ENCODE measurements at places on chromosomes 4 and X. TPM values are rescaled to one million over a fixed set of nuclear protein-coding genes. Genes with fewer than 3 reads are reported as not detected.

Gene PLP2
- 12.9 TPM for total RNA-seq

Gene TCEAL6
- 0.81 TPM for total RNA-seq

Gene TMEM31
- 0.27 TPM for total RNA-seq

Gene ARHGAP24
- total RNA-seq, result 1.4 TPM

Gene SLC49A3
- 5.8 TPM for total RNA-seq

Gene IBSP
- total RNA-seq, result not detected

Gene SLC9B1
- 1.4 TPM for total RNA-seq

Gene RNF150
- total RNA-seq, result 7.0 TPM

Gene CCSER1
- total RNA-seq, result 1.1 TPM

Gene SPATA18
- total RNA-seq, result 6.6 TPM

Gene ARAP2
- 2.4 TPM for total RNA-seq

- no peaks in the 10 kb centered on the region for H3K27me3 ChIP-seq
- DNase-seq, result no peak
- H3K27ac ChIP-seq, result no peak overlapping the region
Measured at GRCh38 chr4:177041356-177041755, 248.6 kb upstream of the VEGFC start.

GRCh38 chrX:103565752-103566151, 19.6 kb upstream of the TCEAL4 start:
- DNase-seq, result no peak
- no peaks in the 10 kb centered on the region for H3K36me3 ChIP-seq
- no peak overlapping the region for H3K27ac ChIP-seq
- no peaks in the 10 kb centered on the region for H3K4me1 ChIP-seq
- peaks cover 20% of the 10 kb centered on the region for H3K27me3 ChIP-seq

GRCh38 chr4:134935320-134935719, 733.7 kb upstream of the PABPC4L start:
- peak; percentile 51 for DNase-seq
- H3K27ac ChIP-seq, result no peak overlapping the region
- no peaks in the 10 kb centered on the region for H3K36me3 ChIP-seq
- no peaks in the 10 kb centered on the region for H3K27me3 ChIP-seq
- H3K4me3 ChIP-seq, result no peak overlapping the region
- peaks cover 23% of the 10 kb centered on the region for H3K4me1 ChIP-seq

DNA sequence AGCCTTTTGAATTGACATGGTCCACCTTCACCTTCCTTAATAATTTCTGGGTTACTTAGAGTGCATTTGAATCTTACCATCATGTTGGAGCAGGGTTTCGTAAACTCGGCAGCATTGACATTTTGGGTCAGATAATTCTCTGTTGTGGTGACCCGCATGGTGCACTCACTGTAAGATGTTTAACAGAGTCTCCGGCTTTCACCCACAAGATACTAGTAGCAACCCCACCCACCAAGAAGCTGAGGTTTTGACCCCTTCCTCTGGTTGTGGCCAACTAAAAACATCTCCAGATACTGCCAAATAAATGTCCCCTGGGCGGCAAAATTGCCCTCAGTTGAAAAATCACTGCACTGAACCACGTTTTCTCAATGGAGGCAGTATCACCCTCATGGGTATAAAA, 62.7 kb downstream of the CHST7 start:
- no peak for DNase-seq
- H3K4me1 ChIP-seq, result no peaks in the 10 kb centered on the region
- no peaks in the 10 kb centered on the region for H3K27me3 ChIP-seq
- no peak overlapping the region for H3K27ac ChIP-seq

DNA sequence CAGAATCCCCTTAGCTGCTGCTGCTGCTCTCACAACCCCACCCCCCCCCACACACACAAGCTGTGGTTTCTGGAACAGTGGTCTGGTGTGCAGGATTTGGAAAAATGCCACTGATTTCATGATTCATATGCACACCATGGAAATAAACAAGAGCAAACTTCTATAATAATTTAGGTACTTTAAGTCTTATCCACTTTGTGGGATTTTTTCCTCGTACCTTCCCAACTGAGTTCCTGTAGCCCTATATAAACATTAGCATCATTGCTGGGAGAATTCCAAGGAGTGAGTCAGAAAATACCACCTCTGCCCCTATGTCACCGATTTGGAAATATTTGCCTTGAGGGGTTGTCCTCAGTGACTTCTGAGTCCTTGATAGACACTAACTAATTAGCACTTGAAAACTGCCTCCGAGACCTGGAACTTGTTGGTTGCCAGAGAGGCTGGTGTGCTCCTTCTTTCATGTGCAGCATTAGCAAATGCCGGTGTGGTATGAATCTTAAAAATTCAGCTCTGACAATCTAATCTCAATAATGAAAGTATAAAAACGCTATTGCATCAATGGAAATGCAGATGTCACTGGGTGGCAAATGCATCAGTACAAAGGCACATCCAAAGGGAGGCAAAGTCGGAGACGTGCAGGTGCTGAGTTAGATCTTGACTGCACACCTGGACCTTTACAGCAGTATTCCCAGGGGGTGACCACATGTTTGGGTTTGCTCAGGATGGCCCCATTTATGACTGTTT, 61.8 kb downstream of the CPE start:
- no peak for DNase-seq
- H3K36me3 ChIP-seq, result no peaks in the 10 kb centered on the region
- H3K27ac ChIP-seq, result no peak overlapping the region
- no peak overlapping the region for H3K4me3 ChIP-seq
- H3K27me3 ChIP-seq, result no peaks in the 10 kb centered on the region

GRCh38 chrX:44747969-44748368, 95.9 kb upstream of the DUSP21 start:
- H3K27me3 ChIP-seq, result no peaks in the 10 kb centered on the region
- H3K4me1 ChIP-seq, result 0 out of 2 replicates have a peak, but pooled peaks cover 3% of the 10 kb centered on the region
- no peaks in the 10 kb centered on the region for H3K36me3 ChIP-seq
- no peak for DNase-seq
- H3K4me3 ChIP-seq, result no peak overlapping the region

DNA sequence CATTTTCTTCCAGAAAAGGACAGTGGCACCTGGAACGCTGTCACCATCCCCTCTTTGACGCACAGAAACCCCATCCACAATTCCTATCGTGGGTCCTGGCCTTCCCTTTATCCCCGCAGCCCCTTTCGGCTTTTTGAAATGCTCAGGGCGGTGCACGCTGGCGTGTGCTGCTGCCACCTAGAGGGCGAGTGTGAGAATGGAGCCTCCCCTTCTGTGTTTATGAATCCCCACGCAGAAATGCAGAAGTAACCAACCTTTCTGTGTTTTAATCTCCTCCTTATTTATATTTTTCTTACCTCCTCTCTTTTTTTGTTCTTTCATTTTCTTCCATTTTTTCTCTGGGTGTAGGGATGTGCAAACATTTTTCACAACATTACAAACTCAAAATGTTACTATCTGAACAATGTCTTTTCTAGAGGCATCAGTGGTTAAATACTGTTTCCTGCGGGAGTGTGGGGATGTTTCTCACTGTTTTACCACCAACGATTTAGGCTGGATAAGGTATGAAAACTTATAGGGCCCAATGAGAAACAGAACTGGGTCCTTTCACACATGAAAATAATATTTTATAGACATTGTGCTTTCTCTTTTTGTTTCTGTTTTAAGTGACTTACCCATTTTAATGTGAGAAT, 50.0 kb downstream of the TMA16 start:
- H3K36me3 ChIP-seq, result no peaks in the 10 kb centered on the region
- no peak overlapping the region for H3K4me3 ChIP-seq
- H3K27me3 ChIP-seq, result no peaks in the 10 kb centered on the region
- H3K27ac ChIP-seq, result no peak overlapping the region
- H3K4me1 ChIP-seq, result peaks cover 2% of the 10 kb centered on the region

DNA sequence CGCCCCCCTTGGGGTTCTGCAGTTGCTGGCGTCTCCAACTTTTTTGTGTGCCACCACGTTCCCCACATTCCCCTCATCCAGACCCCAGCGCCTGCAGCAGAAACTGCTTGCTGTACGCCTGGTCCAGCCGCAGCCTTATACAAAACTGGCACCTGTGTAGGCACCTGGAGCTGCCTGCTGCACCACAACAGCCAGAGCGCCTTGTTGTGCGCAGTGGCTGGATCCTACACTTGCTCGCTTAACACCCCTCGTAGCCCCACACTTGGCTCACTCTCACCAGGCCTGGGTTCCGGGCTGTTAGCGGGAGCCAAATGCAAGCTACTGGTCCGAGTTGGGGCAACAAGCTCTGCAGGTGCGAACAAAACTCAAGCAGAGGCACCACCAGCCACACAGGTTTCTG, 136.8 kb downstream of the TECRL start:
- H3K36me3 ChIP-seq, result peaks cover 3% of the 10 kb centered on the region
- no peak overlapping the region for H3K27ac ChIP-seq
- no peak overlapping the region for H3K4me3 ChIP-seq
- peaks cover 8% of the 10 kb centered on the region for H3K4me1 ChIP-seq
- no peak for DNase-seq

DNA sequence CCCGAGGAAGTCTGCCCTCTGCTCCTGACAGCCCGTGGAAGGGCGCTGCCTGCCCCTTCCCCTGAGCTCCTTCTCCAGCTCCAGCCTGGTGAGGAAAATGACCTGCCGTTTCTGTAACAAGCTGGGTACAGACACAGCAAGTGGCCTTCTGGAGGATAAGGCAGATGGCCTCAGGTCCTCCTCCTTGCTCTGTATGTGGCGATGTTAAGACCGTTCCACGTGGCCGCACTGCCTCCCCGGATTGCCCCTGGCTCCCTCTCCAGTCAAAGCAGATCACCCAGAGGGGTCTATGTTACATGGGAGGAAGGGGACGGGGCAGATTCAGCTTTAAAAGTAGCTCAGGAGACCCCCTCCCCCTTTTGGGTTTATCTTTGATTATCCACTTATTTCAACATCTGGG, 80.3 kb upstream of the GATB start:
- H3K4me1 ChIP-seq, result peaks cover 9% of the 10 kb centered on the region
- no peak for DNase-seq
- H3K4me3 ChIP-seq, result no peak overlapping the region
- no peaks in the 10 kb centered on the region for H3K27me3 ChIP-seq
- peaks cover 3% of the 10 kb centered on the region for H3K36me3 ChIP-seq

DNA sequence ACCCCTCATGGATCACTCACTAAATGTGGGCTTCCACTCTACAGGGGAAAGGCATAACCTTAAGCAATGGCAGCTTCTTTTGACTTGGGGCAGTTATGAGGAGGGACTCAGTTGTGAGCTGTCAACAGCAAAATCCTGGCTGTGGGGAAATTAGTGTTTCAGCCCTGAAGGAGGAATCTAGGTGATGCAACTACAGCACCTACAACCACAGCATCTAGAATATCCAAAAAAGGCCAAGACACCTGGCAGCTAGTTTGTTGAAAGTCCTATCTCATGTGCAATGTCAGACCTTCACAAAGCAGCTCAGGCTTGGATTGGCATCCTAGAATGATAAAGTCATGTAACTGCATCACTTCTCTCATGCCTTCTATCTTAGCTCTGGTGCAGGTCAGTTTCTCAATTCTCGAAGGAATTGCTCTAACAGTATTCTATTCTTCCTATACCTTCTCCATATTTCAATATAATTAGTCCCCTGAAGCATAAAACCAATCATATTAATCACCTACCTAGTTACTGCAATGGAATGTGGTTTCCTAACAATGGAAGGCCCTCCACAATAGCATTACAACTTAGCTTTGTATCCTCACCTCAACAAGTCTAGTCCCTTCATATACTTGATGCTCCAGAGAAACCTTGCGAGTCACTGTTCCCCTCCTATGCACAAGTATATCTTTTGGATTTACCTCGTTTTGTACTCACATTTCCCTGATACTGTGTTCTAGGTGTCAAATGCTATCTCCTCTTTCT, 5.5 kb upstream of the ANTXR2 start:
- no peak overlapping the region for H3K4me3 ChIP-seq
- H3K27ac ChIP-seq, result no peak overlapping the region
- peaks cover 21% of the 10 kb centered on the region for H3K27me3 ChIP-seq
- H3K36me3 ChIP-seq, result peaks cover 6% of the 10 kb centered on the region

GRCh38 chr4:182235021-182235795, 8.0 kb upstream of the TENM3 start:
- peaks cover 36% of the 10 kb centered on the region for H3K4me1 ChIP-seq
- no peaks in the 10 kb centered on the region for H3K27me3 ChIP-seq
- DNase-seq, result no peak
- peak overlapping the region; percentile 27 for H3K27ac ChIP-seq
- peaks cover 3% of the 10 kb centered on the region for H3K36me3 ChIP-seq

DNA sequence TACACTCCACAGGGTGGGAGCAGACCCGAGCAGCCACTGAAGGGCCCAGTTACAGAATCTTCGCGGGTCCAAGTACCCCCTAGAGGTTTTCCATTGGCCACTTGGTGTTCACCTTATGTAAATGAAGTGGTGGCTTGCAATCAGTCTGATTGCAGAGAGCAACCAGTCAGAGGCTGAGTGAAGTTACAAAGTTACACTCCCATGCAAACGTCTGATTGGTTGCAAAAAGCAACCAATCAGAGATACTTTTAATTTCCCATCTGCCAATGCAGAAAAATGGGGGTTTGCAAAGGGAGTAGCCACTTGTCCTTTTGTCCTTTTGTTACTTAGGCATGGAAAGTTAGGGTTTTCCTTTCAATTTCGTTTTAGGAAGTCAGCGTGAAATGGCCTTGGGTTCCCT, 27.0 kb upstream of the NKAP start:
- H3K27me3 ChIP-seq, result peaks cover 7% of the 10 kb centered on the region
- no peaks in the 10 kb centered on the region for H3K36me3 ChIP-seq
- no peak overlapping the region for H3K27ac ChIP-seq

DNA sequence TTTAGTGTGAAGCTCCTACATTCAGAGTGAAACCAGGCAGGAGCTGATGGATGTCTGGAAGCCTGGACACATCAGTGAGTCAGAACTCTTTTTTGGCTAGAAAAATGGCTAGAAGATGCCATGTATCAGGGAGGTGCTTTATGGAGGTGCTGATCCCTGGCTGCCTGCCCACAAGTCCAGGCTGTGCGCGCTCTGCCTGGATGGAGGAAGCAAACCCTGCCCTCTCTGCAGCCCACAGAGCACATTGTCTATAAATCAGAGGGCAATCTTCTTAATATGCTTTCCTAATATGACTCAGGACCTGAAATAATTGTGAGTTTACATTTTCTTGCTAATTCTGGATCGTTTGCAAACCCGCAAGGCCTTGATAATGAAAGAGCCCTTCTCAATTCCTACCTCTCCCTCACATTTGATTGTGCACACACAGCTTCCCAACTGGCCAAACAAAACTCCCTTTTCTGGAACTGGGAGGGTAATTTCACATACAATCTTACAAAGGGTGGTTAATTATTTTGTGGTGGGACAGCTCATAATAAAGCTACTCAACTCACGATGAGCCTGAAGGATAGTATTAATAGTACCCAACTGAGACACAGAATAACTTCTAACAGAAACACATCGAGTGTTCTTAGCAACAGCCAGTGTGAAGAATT, 11.7 kb downstream of the MFAP3L start:
- no peaks in the 10 kb centered on the region for H3K27me3 ChIP-seq
- no peak for DNase-seq
- peaks cover 42% of the 10 kb centered on the region for H3K4me1 ChIP-seq
- H3K27ac ChIP-seq, result no peak overlapping the region

GRCh38 chr4:100848841-100849240, 331.0 kb upstream of the EMCN start:
- H3K4me3 ChIP-seq, result no peak overlapping the region
- no peaks in the 10 kb centered on the region for H3K27me3 ChIP-seq
- no peak overlapping the region for H3K27ac ChIP-seq
- DNase-seq, result peak; percentile 21
- peaks cover 17% of the 10 kb centered on the region for H3K4me1 ChIP-seq
